CD4-positive, alpha-beta T cell treated with Interleukin-6 at 100 ng/mL for 8 hours (primary cell): ENCODE measurements at places on chromosomes 6 and 20.
A peak's percentile ranks its signal among the peaks of the same experiment; 100 is the strongest.

DNA sequence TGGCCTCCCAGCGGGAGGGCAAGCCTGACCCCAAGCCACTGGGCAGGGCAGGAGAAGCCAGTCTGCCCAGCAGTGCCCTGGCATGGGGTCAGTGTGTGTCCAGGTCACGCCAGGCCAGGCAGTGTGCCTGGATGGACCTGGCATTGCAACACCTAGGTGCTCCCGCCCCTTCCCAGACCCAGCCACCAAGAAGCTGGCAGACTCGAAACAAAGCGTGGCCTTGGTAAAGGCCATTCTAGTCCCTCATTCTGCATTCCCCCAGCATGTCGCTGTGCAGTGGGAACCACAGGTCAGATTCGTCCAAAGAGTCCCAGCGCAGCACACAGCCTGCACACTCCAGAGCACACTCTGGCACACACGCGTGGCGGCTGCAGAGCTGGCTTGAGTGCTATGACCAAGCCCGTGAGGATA lies 19.3 kb upstream of the APMAP start:
- DNase-seq: no peak

GRCh38 chr6:97841763-97842162 lies 558.7 kb upstream of the MMS22L start:
- no peak for DNase-seq

DNA sequence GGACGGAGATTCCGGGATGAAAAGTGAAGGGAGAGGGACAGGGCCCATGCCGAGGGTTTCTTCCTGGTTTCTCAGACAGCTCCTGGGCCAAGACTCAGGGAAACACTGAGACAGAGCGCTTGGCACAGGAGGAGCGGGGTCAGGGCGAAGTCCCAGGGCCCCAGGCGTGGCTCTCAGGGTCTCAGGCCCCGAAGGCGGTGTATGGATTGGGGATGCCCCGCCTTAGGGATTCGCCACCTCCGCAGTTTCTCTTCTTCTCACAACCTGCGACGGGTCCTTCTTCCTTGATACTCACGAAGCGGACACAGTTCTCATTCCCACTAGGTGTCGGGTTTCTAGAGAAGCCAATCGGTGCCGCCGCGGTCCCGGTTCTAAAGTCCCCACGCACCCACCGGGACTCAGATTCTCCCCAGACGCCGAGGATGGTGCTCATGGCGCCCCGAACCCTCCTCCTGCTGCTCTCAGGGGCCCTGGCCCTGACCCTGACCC lies 55.0 kb upstream of the HLA-A start:
- peak; percentile 44 for DNase-seq

DNA sequence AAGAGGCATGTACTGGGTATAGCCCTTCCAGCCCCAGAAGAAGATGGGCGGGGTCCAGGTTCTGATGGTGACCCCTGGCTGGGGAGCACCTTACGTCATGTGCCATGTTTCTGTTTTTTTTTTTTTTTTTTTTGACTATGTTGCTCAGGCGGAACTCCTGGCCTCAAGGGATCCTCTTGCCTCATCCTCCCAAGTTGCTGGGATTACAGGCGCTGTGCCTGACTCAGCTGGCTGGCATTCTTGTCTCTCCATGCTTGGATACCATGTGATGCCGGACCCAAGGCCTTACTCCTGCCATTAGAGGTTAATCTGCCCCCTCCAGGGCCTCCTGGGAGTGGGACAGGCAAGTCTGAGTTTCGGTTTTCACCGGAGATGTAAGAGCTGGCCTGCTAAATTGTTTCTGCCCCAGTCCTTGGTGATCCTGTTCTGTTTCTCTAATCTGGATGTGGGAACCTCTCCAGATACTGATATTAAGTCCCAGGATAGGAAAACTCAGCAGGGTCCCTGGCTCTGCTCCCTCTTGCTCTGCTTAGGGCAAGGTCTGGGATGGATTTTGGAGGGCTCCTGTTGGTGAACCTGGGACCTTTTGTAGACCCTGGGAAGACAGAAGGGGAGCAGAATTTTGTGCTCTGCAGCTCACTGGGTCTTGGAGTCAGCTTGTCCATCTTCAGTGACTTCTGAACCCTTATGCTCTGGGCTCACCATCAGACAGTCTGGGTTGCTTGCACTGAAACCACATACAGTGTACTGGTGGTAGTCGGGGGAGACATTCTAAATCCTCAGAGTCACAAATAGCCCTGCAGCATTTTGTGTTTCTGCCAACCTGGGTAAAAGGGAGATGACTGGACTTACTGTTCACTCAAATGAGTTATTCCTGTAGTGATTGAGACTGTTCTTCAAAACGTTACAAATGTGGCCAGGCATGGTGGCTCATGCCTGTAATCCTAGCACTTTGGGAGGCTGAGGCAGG lies 45.1 kb downstream of the PTK7 start:
- DNase-seq: no peak

DNA sequence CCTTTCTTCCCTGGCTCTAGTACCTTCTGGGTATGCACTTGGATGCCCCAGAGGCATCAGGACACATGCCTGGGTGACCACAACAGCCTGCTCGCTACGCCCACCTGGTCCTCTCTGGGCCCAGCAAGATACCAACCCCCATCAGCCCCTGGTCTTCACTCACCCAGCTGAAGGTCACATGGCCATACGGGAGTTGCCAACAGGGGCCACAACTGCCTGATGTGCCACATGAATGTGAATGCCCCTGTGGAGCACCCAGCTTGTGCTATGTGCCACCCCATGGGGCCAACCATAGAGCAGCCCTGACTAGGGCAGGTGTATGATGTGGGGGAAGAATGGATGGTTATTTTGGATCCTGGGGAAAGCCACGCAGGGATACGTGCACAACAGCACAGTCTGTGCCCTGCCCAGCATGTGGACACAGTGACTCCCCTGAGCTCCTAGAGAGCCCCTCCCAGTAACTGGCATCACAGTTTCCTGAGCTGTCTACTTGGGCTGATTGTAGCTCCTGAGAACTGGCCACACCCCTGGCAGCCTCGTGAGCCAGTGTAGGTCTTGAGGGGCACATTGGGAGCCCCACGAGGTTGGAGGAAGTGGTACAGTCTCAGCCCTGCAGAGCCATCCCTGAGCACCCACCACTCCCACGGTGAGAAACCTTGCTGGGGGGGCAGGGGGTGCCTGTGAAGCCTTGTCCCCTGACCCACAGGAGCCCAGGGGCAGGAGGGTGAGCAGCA lies 10.5 kb upstream of the PCMTD2 start:
- DNase-seq: no peak

GRCh38 chr6:9025228-9025627 lies 589.9 kb upstream of the SLC35B3 start:
- DNase-seq: no peak

DNA sequence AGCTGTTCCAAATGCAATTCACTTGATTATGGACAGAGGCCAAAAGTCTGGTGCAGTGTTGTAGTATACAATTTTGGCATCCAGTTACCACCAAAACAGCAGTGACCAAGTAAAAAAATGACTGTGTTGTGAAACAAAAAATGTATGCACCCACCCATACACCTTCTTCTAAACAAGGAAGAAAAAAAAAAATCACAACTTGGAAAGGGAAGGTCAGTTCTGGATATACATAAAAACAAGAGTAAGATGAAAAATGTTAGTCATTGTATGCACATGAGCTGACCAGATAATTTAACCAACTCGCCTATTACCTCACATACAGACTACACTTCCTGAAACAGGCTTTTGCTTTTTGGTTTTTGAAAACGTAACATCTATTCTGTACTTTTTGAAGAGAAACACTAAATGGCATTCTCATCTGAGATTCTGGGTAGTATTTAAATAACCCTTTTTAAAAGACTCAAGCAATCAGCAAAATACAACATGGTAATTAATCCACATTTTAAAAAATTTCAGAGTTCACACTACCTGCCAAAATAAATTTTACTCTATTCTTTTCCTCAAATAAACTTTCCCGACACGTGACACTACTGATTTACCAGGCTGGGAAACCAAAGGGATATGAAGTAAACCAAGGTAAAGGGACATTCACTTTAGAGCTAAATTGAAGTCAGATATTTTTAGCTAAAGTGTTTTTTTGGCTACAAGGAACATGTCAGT lies 141.6 kb upstream of the SHLD1 start:
- peak; percentile 3 for DNase-seq

GRCh38 chr6:108746836-108747575 lies 101.2 kb upstream of the ARMC2 start:
- DNase-seq: no peak

DNA sequence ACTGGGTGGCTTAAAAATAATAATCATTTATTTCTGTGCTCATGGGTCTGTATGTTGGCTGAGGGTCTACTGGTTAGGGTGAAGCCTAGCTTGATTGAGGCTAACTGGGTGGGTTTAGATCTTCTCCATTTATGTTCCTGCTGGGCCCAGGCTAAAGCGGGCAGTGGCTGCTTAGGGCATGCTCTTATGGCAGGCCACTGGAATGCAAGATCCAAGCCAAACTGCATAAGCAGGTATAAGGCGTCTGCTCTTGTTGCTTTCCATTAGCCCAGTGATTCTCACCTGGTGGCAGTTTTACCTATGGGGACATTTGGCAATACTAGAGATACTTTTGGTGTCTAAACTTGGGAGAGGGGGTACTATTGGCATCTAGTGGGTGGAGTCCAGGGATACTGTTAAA lies 44.5 kb downstream of the QKI start:
- no peak for DNase-seq

- DNase-seq: no peak
Measured at GRCh38 chr6:722608-723007, 29.7 kb upstream of the EXOC2 start.

- no peak for DNase-seq
Measured at GRCh38 chr20:41331731-41332130, 8.9 kb upstream of the LPIN3 start.

DNA sequence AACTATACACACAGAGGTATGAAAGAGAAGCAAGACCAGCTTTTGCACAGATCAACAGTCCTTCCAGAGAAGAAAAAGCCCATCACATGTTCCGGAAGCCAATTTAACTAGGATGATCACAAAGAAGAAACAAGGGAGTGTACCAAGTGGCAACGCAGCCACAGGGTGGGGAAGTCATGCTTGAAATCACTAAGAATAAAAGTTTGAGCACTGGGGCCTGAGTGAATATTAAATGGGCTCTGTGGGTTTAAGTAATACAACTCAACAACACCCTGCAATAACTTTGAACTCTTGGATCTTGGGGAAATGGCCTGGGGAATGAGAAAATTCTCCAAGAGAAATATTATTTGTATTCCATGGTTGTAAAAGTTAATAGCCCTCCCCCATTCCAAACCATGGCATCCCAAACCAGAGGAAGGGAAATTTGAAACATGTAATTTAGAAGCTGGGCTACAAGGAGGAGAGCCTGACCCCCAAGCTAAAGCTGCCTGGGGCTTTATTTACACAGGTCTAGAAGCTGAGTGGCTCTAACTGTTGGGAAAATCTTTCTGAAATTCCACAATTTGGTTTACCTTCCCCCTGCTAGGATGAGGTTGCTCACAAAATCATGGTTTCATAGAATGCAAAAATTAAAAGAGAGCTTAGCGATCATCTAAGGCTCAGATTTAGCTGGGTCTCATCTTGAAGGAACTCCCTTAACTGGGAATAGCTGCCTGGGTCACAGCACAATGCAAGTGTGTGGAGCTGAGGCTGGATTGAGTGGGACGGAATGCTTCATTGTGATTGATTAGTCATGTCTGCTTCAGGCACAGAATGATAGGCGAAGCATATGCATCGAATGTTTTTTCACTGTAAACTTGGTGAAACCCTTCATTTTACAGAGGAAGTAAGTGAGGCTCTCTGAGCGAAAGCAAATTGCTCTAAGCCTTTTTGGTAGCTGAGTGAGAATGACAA lies 143.6 kb downstream of the BMP7 start:
- no peak for DNase-seq

GRCh38 chr6:10951675-10952282 lies 64.9 kb downstream of the SYCP2L start:
- DNase-seq: no peak

DNA sequence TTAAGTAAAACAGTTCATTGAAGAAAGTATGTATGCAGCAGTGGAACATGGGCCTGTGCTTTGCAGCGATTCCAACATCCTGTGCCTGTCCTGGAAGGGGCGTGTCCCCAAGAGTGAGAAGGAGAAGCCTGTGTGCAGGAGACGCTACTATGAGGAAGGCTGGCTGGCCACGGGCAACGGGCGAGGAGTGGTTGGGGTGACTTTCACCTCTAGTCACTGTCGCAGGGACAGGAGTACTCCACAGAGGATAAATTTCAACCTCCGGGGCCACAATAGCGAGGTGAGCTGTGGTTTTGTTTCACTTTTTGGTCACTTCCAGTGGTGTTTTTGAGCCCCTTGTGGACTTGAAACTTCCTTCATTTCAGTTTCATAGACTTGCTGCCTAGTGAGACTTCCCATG lies 1.7 kb downstream of the TULP4 start:
- no peak for DNase-seq

DNA sequence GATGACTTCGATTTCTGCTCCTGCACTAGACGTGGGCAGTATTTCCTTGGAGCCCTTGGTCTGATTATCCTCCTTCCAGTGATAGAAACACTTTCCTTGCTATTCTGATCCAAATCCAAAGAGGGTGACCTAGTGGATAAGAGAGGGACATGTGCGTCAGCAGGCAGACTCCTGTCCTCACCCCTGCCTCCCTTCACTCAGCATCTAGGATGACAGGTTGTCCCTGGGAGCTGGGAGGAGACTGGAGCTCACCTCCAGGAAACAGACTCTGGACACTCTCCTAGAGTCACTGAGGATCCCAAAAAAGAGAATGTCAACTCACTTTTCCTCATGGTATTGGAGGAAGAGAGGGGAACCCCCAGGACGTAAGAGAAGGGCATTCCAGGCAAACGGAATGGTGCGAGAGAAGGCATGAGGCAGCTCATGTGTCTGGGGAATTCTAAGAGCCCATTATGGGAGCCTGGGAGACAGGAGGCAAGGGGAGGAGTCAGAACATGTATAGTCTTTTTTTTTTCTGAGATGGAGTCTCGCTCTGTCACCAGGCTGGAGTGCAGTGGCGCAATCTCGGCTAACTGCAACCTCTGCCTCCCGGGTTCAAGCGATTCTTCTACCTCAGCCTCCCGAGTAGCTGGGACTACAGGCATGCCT lies 2.2 kb downstream of the C20orf173 start:
- DNase-seq: no peak

DNA sequence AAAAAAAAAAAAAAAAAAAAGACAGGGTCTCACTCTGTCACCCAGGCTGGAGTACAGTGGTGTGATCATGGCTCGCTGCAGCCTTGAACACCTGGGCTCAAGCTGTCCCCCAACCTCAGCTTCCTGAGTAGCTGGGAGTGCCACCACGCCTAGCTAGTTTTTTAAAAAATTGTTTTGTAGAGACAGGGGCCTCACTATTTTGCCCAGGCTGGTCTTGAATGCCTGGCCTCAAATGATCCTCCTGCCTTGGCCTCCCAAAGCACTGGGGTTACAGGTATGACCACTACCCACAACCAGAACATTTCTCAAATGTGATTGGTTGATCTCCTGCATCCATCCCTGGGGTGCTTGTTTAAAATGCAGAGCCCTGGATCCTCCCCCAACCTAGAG lies 5.6 kb upstream of the RBCK1 start:
- no peak for DNase-seq

- DNase-seq: no peak
Measured at GRCh38 chr6:7505189-7505699, 36.2 kb upstream of the DSP start.
